ELR (cell line): ENCODE measurements at places on chromosomes 16 and 17.

- DNase-seq, result no peak
Measured at GRCh38 chr17:45262516-45263476, 902 bp upstream of the SPATA32 start.

DNA sequence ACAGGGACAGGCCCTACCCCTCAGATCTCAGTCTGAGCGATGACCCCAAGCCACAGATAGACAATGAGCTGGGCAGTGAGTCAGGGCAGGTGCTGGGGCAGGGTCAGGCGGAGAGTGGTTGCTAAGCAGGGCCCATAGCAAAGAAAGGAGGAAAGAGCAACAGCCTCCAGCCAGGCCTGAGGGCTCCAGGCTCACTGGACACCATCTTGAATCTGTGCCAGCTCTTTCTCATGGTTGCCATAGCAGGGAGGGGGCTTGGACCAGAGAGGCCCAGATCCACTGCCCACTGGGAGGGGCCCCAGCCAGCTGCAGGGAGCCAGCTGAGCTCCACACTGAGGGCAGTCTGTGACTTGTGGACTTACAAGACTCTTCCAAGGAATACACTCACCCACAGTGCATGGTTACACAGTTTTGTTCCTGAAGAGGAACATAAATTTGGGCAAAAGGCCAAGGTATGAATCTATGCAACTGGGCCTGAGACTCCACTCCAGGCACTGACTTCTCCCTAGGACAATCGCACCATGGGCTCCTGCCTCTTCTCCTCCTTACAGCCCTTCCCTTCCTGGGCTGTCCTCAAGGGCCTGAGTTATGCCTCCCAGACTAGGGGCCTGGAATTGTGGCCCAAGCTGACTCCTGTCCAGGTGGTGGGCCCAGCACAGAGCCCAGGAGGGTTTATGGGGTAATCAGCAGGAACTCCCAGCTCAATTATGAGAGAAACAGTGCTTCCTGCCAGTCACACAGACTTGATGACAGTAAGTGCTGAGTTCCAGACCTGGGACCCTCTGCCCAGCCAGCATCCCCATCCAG lies 59.9 kb downstream of the BEAN1 start:
- DNase-seq, result peak; percentile 56

GRCh38 chr16:74726716-74727115 lies 26.1 kb upstream of the MLKL start:
- DNase-seq, result peak; percentile 34

- DNase-seq, result no peak
Measured at GRCh38 chr17:57410169-57410568, 153.8 kb downstream of the MSI2 start.

DNA sequence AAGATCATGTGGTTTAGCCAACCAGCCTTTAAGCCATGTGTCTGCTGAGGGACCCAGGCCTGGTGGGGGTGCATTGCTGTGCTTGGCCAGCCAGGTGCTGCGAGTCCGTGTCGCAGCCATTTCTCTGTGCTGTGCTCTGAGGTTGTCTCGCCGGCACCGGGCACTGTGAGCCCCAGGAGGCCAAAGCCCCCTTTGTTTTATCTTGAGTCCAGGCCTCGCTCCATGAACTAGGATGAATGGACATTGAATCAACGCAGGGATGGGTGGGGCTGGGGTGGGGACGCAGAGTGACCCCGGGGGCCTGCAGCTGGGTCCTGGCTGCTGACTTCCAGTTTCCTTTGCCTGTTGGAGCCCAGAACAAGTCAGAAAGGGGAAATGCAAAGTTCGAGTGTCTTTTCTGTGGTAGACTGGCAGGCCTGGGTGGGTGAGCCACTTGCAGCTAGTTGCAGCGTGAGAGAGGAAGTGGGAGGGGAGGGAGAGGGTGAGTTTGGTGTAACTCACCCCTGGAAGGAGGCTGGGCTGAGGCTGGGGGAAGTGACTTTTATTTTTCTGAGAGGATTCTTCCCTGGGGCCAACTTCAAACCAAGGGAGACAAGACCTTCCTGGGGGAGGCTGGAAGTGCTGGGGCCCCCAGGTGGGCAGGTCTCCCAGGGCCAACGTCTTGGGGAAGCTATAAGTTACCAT lies 324.7 kb downstream of the SEC14L1 start:
- DNase-seq, result peak; percentile 84

- DNase-seq, result peak; percentile 53
Measured at GRCh38 chr16:24539850-24540601, 660 bp downstream of the RBBP6 start.

GRCh38 chr17:69227541-69227940 lies 1.1 kb downstream of the ABCA10 start:
- no peak for DNase-seq

DNA sequence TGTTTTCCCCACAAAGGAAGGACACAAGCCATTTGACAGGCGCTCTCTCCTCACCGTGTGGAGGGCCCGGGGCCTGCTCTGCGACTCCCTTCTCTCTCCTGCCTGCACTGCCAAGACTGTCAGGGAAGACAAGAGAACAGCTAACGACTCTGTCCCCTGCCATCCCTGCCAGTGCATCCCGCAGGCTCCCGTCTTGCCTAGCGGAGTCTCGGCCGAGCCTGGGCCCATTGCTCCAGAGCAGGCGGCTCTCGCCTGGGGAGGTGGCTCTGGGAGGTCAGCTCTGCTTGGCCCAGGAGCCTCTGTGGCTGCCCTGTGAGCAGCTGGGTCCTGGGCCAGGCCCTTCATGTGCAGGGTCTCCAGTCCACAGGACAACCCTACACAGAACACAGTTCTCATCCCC lies 53.0 kb downstream of the WNT3 start:
- no peak for DNase-seq

GRCh38 chr16:6484081-6484480 lies 848.6 kb upstream of the RBFOX1 start:
- DNase-seq, result no peak

DNA sequence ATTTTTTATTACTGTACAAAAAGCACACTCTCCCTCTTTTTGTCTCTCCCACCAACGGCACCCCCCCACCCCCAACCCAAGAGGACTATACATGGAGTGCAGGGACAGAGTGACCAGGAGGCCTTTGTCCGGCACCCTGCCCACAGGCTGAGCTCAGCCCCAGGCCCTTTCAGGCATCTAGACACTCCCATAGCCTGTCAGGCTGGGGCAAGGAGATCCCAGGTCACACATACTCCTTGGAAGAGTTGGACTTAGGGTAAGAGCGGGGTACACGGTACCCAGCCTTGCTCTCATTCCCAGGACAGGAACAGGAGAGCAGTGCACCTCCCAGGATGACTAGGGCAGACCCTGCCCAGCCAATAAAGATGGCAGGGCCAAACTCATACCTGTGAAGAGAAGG lies 2.1 kb downstream of the CLDN7 start:
- no peak for DNase-seq

DNA sequence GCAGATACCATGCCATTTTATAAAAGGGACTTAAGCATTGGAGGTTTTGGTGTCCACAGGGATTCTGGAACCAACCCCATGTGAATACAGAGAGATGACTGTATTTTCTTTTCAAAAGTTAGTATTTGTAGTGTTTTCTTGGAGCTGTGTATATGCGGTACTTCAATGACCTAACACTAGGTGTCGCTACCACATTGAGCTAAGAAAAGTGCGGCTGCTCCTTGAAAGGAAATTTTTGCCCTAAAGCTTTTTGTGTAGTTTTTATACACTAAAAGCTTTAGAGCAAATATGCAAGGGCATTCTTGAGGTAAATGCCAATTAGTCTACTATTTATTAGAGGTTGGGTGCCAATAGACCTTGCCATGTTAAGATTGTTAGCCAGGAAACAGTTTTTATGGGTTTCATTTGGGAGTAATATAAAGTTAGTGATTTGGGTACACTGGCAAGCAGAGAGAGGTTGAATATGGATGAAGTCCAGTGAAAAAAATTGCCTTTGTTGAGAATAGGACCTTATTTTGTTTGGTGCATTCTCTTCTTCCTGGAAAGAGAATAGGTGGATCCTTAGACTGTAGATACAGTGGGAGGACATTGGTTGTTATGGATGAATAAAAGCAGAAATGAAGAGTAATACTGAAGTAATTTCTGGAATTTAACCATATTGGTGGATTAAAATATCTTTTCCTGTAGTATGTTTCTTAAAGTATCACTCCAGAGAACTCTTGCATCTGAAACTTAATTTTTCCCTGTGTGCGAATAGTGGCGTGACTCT lies 43.3 kb downstream of the BCAS3 start:
- DNase-seq, result peak; percentile 75

GRCh38 chr17:39217734-39218369 lies 7.9 kb downstream of the STAC2 start:
- DNase-seq, result no peak

- DNase-seq, result peak; percentile 95
Measured at GRCh38 chr16:81711657-81712319, 67.3 kb upstream of the PLCG2 start.

- no peak for DNase-seq
Measured at GRCh38 chr16:1295465-1295864, 14.0 kb upstream of the UBE2I start.

GRCh38 chr16:1119766-1120576 lies 23.9 kb upstream of the C1QTNF8 start:
- no peak for DNase-seq

DNA sequence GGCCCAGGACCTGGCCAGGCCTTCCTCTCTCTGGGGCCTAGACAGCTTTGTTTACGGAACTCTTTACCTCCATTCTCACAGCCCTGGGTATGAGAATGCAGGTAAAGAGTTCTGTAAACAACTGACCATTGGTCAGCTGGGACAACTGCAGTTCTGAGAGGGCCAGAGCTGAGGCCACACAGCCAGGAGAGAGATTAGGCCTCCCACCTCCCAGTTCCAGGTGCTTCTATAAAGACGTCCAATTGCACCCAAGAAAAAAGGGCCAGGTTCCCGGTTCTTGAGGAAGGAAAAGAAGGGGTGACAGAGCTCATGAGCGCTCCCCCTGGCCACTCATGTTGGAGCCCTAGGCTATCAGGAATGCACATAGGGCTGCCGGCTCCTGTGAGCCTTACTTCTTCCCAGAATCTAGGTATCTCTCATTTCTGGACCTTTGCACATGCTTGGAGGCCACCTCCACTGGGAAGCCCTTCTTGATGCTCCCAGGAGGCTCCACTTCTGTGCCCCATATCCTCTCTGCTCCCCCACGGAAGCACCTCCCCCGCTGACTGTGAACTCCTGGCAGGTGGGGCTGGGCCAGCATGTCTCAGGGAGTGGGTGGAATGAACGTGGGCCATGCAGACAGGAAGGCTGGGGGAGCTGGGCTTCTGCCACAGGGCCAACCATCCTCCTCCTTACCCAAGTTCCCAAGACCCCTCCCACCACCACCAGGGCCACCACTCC lies 13.1 kb downstream of the CNGB1 start:
- DNase-seq, result no peak

- DNase-seq, result no peak
Measured at GRCh38 chr17:13076905-13077304, 59.1 kb upstream of the ELAC2 start.

- no peak for DNase-seq
Measured at GRCh38 chr16:25041471-25041870, 26.3 kb upstream of the ARHGAP17 start.

GRCh38 chr16:84985079-84986065 lies 26.0 kb downstream of the ZDHHC7 start:
- peak; percentile 91 for DNase-seq

DNA sequence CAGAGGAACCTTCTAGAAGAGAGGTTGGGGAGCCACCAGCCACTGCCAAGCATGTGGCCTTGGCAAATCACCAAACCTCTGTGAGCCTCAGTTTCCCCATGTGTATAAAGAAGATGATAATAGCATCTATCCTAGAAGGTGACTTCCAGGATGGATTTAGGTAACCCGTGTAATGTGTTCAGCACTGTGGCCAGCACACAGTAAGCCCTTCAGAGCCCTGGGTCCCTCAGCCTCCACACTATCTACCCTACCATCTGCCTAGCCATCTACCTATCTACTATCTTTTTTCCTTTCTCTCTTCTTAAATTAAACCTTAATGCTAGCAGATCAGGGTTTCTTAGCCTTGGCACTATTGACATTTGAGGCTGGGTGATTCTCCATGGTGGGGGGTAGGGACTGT lies 33.0 kb downstream of the TEKT5 start:
- no peak for DNase-seq
